SW 1271 (cell line): ENCODE measurements at places on chromosomes 16 and 17.

DNA sequence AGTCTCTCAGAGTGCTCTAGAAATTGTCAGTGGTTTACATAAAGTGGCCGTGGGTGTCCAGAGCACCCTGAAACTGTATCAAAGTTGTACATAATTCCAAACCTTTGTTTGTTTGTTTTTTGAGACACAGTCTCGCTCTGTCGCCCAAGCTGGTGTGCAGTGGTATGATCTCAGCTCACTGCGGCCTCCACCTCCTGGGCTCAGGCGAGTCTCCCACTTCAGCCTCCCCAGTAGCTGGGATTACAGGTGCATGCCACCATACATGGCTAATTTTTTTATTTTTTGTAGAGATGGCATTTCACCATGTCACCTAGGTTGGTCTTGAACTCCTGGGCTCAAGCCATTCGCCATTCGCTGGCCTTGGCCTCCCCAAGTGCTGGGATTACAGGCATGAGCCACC lies 24.3 kb upstream of the ADGRG1 start:
- DNase-seq = no peak

DNA sequence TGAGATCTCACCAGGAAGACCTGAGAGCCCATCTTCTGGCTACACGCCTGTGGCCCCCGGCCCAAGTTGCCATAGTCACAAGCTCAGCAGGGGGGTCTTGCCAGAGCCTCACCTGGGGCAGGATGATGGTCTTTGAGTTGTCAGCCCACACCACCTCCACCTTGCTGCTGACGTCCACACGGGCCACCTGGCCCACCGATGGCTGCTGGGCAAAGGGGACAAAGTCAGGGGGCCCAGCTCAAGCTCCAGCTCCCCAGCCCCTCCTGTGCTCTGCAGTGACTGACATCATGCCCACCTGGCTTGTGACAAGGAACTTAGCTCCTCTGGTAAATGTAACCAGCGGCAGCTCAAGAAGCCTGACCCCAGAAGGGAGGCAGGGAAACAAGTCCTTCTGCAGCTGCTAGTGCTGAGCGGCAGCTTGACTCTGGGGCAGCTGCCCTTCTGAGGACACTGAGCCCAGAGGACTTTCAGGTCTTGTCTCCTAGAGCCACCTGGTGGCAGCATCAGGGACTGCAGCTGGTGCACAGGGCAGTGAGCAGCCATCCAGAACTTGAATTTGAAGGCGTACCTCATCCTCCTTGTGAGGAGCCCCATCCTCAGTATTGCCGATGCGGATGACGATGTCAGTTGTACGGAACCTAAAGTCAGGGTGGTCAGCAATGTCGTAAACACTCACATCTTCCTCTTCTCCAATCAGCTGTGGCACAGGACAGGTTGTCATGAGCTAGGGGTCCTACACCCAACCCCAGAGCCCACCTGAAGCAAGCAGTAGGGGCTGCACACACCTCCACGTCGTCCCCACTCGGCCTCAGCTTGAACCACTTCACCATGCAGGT lies 13.5 kb downstream of the SPHK1 start:
- peak; percentile 58 for DNase-seq

GRCh38 chr17:7716901-7717755 lies at the start of gene DNAH2:
DNAH2 (plus strand) TSS chr17:7717744; CDS start chr17:7719735, 1,991 bp downstream.
- DNase-seq = peak; percentile 73

DNA sequence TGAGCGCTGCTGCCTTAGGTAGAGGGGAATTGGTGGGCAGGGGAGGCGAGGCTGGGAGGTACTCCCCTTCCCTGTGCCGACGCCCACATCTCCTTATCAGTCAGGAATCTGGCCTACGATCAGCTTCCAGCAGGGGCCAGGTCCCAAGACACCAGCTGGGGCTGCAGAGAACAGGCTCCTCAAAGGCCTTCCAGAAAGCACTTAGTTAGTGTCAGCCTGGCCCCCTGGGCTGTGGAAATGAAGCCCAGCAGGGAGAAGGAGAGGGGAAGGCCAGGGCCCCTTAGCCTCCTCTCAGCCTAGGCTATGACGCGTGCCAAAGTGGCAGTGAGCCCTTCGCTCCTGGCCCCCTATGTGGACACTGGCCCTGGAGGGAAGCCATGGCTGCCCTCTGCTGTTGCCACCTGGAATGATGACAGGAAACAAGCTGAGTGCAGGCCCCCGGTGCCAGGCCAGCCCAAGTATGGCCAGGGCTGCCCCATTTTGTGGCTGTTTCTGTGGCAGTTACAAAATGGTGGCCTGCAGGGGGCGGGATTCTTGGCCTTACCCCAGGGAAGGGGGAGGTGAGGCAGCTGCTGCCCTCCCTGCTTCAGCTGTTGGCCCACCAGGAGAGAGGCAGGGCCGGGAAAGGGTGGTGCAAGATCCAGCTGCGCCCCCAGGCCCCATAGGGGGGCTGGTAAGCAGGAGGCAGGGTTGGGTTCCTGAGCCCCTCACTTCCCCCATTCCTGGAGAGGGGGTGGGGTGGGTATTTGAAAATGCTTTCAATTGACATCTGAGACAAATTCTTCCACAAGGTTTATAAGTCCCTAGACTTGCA lies 11.3 kb downstream of the TBX4 start:
- no peak for DNase-seq

- peak; percentile 57 for DNase-seq
These were observed 96.1 kb upstream of the CDH5 start for GRCh38 chr16:66270333-66270927.

GRCh38 chr17:81844887-81845286 lies 10.0 kb upstream of the PPP1R27 start:
- no peak for DNase-seq

DNA sequence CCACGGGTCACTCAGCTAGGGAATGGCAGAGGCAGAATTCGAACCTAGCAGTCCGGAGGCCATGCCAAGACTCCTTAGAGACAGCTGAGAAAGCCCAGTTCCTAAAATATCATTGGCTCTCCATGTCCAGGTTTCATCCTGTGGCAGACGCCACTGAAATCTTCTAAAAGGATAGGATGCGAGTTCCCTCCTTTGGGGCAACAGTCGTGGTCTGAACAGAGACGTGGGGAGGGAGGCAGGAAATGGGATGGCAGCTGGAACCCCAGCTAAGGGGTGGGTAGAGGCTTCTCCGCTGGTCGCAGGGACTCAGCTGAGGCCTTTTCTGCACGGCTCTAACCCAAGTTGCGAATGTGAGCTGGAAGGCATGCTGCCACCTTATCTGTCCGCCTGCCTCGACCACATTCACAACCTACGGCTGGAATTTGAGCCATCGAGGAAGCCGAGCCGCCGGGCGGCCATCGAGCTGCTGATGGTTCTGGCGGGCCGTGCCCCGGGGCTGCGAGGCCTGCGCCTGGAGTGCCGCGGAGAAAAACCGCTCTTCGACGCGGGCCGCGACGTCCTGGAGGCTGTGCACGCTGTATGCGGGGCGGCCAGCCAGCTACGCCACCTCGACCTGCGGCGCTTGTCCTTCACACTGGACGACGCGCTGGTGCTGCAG lies 1.9 kb upstream of the HSF4 start:
- DNase-seq = no peak

GRCh38 chr17:11535231-11535630 lies 63.0 kb upstream of the DNAH9 start:
- DNase-seq = no peak

DNA sequence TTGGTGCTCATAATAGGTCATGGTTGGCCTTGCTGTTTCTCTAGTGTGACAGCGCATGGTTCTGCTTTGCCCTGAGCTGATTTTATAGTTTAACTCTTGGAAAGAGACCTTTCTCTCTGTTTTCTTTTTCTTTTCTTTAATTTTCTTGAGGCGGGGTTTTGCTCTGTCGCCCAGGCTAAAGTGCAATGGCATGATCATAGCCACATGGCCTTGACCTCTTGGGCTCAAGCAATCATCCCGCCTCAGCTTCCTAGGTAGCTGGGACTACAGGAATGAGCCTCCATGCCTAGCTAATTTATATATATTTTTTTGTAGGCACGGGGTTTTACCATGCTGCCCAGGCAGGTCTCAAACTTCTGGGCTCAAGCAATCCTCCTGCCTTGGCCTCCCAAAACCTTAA lies 80.4 kb upstream of the DNAJA2 start:
- no peak for DNase-seq

- DNase-seq = no peak
These were observed 59.8 kb downstream of the GTF3C1 start for GRCh38 chr16:27489906-27490305.

- no peak for DNase-seq
These were observed 18.6 kb downstream of the KCTD2 start for GRCh38 chr17:75065562-75066151.

- no peak for DNase-seq
These were observed 83.6 kb upstream of the ZNF423 start for GRCh38 chr16:49939495-49939894.

- DNase-seq = no peak
These were observed 12.8 kb upstream of the TNK1 start for GRCh38 chr17:7367918-7368598.

- DNase-seq = no peak
These were observed 25.6 kb downstream of the SOST start for GRCh38 chr17:43732958-43733357.

DNA sequence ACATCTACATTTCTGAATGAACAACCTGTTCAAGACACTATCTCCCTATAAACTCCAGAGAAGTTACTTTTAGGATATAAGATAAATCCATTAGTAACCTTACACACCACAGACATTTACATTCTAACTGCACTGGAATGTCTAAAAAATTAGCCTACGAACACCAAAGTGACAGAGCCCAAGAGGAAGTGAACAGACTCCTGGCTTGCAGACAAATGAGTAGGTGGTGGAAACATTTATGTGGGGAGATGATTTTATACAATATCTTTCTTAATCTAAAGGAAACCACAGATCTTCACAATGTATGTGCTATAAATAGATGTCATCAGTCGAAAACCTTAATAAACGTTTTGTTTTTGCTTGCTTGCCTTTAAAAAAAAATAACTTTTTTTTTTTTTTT lies 18.8 kb downstream of the ZNF652 start:
- no peak for DNase-seq

DNA sequence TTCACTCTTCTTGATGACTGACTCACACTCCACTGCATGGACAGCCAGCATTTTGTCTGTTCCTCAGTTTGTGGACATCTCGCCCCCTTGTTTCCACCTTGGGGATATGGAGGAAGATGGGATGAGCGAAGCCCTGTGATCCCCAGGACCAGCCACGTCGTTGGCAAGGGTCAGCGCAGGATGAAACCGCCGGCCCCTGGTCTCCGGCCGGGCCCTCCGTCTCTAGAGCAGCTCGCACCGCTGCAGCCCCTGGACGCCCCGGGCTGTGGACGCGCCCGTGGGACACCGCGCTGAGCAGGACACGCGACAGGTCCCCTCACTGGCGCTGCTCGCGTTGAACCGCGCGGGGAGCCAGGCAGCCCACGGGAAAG lies 604 bp upstream of the ZC3H18 start:
- DNase-seq = no peak

GRCh38 chr17:34633351-34633750 lies 54.0 kb downstream of the TMEM132E start:
- no peak for DNase-seq

- no peak for DNase-seq
These were observed 63.9 kb downstream of the SHISA9 start for GRCh38 chr16:12965274-12965804.

DNA sequence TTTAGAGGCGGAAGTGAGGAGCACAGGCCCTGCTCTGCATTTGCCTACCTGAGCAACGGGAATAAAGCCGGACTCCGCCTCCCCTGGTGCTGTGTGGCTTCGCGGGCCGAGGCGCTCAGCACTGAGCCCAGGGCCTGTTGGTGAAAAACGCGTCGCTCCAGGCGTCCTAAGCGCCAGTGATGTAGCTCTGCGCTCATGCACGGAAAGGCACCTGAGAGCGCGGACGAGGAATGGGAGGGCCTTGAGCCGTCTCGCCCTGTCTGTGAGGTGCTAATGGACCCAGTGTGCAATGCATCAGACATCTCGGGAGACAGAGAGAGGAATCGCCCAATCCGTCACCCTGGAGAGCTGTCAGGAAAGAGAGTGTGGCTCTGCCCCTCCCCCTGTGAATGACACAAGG lies 17.2 kb upstream of the ATP2A3 start:
- DNase-seq = no peak

DNA sequence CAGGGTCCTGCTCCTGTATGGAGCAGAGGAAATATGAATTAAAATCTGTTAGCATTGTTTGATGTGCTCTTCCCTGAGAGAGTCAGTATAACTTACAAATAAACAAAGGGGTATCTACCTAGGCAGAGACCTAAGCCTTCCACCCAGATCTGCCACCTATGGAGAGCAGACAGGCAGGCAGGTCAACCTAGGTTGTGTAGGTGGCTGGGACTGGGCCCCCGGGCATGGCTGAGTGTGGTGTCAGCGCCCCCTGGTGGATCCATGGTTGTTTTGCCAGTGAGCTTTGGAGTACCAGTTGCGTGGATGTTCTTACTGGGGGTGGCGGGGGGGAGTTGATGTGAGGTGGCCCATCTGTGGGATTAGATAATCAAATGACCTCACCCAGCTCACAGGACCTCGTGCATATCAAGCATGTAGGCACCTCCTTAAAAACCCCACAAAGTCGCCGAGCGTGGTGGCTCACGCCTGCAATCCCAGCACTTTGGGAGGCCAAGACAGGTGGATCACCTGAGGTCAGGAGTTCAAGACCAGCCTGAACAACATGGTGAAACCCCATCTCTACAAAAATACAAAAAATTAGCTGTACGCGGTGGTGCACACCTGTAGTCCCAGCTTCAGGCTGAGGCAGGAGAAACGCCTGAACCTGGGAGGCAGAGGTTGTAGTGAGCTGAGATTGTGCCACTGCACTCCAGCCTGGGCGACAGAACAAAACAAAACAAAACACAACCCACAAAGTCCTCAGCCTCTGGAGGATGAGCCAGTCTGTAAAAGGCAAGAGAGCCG lies 17.6 kb downstream of the DUS2 start:
- peak; percentile 67 for DNase-seq

GRCh38 chr16:84396537-84397008 lies 28.2 kb downstream of the ATP2C2 start:
- no peak for DNase-seq

DNA sequence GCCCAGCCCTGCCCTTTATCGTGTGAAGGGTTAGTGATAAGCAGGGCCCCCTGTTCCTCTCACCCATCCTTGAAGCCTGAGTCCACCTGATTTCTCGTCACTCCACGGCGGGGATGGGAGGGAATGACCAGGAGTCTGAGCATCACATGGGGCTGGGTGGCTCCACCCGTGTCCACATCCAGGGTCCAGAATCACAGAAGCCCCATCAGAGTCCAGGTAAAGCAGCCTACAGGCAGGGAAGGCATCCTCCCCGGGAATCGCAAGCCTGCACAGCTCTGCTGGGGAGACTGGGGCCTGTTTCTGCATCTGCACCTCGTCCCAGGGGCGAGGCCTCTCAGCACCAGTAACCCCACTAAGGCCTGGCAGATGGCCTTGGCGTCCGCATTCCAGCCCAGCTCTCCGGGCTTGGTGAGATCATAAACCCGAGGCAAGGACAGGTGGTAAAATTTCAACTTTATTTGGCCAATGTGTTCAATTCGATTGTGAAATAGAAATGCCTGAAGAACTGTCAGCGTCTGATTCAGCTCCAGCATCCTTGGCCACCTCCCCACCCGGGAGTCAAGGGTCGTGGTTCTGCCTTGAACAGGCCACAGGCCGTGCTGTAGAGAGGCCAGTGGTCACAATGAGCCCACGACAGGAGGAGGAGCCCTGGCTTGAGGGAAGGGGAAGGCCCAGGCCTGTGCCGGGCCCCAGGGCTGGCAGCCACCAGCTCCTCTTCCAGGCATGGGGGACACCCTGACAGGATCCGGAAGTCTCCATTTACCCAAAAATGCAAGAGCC lies 8.1 kb upstream of the PPP1R27 start:
- no peak for DNase-seq
